ENCODE measurements at places on chromosomes 1 and 21. TPM values are rescaled to one million over a fixed set of nuclear protein-coding genes. Genes with fewer than 3 reads are reported as not detected.

DNA sequence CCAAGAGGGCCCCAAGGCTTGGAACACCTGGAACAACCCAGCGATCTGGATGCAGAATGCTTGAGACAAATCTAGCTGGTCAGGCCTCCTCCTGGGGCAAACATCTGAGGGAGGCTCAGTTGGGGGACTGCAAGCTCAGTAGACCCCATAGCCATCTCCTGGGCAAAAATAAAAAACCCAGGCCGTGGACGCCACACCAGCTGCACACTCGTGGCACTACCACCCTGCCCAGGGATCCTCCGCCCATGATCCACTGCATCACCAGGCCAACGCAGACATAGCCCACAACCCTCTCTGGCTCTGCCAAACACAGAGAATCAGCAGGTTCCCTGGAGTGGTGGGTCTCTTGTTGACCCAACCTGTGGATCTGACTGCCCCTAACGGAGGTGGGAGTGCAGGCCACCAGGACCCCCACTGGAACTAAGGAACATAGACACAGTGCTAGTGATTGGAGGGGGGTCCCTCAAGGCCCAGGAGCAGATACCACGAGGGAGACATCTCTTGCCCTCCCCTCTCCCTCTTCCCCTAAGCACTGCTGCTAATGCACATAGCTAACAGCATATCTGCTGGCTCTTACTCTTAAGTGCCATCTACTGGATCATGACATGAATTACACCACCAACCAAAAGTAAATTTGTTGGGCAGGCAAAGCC is 147.2 kb downstream of the CHD1L start:
- DNase-seq: peak; percentile 31

GRCh38 chr1:232996143-232996542 is 45.7 kb downstream of the NTPCR start:
- no peak for DNase-seq

DNA sequence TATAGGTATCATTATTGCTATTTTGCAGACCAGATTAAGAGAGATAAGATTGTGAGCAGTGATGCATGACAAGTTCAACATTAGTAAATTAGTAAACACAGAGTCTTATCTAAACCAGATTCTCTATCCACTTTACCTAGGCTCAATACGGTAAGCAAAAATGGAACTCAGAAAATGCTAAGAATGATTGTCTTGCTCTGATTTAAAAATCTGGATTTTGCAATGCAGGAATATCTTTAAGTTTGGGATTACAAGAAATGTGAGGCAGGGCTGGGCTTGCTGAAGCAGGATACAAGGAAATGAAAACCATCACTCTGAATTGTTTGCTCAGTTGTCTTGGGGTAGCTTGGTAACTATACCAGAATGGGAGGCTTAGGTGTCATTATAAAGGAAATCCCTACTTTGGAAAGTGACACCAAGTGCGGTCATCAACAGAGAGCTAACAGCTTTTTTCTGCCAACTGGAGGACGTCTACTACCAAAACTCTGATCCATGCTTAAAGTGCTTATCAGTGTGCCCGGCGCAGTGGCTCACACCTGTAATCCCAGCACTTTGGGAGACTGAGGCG is 332.7 kb upstream of the RUNX1 start:
- no peak for DNase-seq

GRCh38 chr1:61426885-61427284 is 298.1 kb downstream of the TM2D1 start:
- DNase-seq: no peak

- no peak for DNase-seq
These were observed 24.6 kb downstream of the AGO4 start for GRCh38 chr1:35832276-35832905.

- no peak for DNase-seq
These were observed 4.9 kb downstream of the ADAMTSL4 start for GRCh38 chr1:150554086-150554452.

GRCh38 chr1:58432851-58433668 is 113.5 kb downstream of the OMA1 start:
- DNase-seq: no peak

- no peak for DNase-seq
These were observed 591.7 kb downstream of the SMYD3 start for GRCh38 chr1:245915406-245915805.

DNA sequence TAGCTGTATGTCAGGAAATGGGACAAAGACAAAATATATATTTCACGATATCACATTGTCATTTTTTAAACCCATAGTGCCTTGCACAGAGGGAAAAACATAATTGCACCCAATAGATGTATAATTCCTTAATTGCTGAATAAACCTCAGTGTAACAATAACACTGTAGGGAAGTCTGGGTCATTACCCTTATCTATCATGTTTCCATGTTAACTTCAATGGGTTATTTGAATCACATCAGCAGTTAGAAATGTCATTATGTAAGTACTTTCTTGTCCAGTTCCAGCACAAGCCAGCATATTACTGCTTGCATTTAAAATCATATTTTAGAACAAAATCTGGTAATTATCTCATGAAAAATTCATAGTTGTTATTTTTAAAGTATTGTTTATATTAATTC is 222.7 kb downstream of the HMCN1 start:
- DNase-seq: no peak

GRCh38 chr1:115400426-115400825 is 62.4 kb upstream of the NGF start:
- no peak for DNase-seq

GRCh38 chr21:25081096-25081495 is 526.2 kb downstream of the MRPL39 start:
- DNase-seq: no peak

DNA sequence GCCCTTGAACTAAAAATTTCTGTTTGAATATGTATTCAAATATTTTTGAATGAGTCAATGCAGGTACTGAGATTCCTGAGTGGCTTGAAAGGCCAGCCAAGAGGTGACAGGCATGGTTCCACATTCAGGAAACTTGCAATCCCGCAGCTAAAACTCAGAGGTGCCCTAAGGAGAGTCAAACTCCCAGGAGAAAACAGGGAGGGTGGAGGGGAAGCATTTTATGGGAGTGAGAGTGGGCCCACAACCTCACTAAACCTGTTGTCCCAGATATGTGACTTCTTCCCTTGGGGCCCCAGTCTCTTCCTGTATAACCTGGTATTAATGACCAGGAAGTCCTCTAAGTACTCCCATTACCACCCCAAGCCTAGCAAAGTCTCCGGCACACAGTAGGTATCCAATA is 189.6 kb downstream of the PLPP3 start:
- no peak for DNase-seq

DNA sequence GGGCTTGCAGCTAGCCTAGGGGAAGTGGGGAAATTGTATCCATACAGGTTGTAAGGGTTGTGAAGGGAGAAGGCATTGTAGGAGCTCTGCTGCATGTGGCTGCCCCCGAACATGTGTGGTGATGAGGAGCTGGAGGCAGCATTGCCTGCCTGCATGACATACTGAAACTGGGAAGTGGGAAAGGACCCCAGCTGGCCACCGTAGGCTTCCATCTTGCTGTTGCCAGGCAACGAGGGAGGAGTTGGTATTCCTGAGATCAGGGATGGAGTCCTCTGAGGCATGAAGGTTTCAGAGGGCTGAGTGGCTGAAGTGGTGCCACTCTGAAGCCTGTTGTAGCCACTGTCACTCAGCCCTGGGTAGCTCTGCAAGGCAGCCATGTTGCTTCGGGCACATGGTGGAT is 103.2 kb downstream of the TBX15 start:
- DNase-seq: no peak

PTAFR gene
- 1.9 TPM for polyA plus RNA-seq

GFI1 gene
- polyA plus RNA-seq: 0.41 TPM

SPRR1B gene
- 8.2 TPM for polyA plus RNA-seq

OR2L5 gene
- polyA plus RNA-seq: not detected

HUNK gene
- 9.0 TPM for polyA plus RNA-seq

OR2L2 gene
- polyA plus RNA-seq: 0.05 TPM

AKNAD1 gene
- polyA plus RNA-seq: not detected

GPR52 gene
- not detected for polyA plus RNA-seq
